ENCODE measurements at places on chromosomes 2 and 18.

GRCh38 chr2:236085647-236086046 is 82.5 kb downstream of the GBX2 start:
- no peak for DNase-seq

DNA sequence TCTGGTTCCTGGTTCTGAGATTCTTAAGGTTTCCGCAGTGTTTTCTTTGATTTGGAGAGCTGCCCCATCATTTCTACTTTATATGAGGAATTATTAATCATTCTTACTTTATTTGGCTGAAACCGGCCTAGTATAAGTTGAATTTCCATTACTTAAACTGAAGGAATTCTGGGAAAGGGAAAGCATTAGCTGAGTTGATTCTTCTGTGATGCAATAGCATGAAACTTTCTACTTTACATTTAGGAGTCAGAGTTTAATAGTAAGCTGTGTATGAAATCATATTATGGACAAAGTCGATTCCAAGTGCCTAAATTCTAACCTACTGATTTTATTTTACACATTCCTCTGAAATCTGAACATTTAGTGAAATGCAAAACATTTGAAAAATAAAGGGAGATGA is 1269.7 kb upstream of the ZEB2 start:
- no peak for DNase-seq

- no peak for DNase-seq
Measured at GRCh38 chr2:96205888-96206287, 2.7 kb downstream of the STARD7 start.

- no peak for DNase-seq
Measured at GRCh38 chr2:231132129-231132528, 7.3 kb upstream of the HTR2B start.

- DNase-seq: no peak
Measured at GRCh38 chr18:32670727-32671126, 102.1 kb downstream of the KLHL14 start.

Data from central memory CD4-positive, alpha-beta T cell (primary cell).